ENCODE measurements at places on chromosomes 3 and 15.
A peak's percentile ranks its signal among the peaks of the same experiment; 100 is the strongest.

- DNase-seq, result no peak
Observed at GRCh38 chr15:35305031-35305550, 220.0 kb upstream of the NANOGP8 start.

DNA sequence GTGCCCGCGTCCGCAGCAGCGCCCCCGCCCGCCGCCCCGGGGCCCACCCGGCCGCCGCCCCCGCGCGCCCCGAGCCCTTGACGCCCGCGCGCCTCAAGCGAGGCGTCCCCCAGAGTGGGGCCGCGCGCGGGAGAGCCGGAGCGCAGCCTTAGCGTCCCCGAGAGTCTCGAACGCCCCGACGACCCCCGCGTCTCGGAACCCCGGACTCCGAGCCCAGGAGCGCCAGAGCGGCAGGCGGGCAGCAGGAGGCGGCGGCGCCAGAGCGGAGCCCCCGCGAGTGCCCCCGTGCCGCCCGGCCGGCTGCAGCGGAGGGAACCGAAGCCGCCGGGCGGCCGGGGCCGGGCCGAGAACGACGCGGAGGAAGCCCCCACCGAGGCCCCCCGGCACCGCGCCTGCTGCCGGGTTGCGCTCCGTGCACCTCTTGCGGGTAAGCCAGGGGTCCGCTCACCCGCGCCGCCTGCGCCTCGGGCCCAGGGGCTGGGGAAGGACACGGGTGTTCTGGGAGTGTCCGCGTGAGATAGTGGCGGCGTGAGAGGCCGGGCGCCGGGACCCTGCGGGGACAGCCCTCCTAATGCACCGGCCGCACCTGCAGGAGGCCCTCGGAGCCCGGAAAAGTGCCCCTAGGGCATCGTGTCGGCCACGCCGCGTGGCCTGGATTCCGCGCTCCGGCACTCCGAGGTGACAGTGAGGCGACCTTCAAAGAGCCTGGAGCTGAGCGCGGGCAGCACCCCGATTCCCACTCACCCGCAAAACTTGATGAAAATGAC is 52.0 kb upstream of the ULK4 start:
- peak; percentile 38 for DNase-seq

- DNase-seq, result no peak
Observed at GRCh38 chr15:37682304-37682703, 252.1 kb upstream of the TMCO5A start.

- no peak for DNase-seq
Observed at GRCh38 chr3:65443739-65444446, 594.8 kb downstream of the MAGI1 start.

DNA sequence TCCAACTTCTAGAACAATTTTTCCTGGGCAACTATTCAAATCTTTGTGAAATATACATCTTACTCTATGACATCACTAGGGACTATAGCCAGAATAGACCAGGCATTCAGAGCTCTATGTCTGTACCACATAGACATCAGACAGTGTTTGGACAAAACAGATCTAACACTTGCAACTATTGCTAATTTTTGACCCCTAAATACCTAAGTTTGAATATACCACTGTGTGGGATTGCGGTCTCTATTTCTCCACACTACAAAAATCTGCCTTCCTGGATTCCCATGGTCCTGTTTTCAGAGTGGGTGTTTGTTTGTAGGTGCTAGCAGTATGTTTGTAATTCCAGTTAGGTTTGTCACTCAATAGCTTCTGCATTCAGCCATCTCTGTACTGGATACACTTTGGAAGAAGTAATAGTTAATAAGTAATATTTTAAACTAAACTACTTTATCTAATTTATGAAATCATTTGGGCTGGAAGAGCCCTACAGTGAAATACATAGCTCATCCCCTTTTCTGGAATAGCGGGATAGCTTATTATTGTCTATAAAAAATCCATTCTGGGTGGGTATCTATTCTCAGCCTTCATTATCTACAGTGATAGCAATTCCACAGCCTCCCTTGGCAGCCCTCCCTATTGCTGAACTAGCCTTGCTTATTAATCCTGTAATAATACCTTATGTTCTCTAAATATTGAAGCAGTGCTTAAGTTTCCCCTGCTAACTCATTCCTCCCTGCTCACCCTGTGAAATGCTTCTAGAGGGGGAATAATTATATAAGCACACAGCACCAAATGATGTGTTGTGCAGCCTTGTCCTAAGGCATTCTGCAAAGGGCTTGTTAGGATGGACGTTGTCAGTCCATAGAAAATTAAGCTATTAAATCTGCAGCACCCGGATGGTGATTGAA is 49.4 kb downstream of the RBMS3 start:
- DNase-seq, result no peak

DNA sequence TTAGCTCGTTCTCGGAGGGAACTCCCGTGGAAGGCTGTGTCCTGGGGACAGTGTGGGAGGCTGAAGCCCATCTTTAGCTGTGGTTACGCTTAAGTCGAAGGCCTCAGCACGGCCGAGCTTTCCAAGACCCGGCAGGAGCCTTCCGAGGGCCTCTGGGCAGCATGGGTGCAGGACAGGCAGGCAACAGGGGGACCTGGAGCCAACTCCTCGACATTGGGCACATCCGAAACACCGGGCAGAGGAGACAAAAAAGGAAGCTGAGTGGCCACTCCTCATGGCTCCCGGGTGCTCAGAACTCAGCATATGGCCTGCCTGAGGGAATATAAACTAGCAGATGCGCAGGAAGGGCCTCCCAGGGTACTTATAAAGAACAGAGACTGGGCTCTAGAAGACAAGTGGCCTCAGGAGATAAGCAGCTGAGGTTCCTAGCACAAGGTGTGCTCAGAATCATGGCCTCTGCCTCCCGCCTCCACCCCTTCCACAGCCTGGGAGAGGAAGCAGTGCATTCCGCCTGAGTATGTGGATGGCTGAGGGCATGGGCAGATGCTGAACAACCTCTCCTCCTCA is 34.1 kb downstream of the ABTB1 start:
- DNase-seq, result no peak

Data from suppressor macrophage treated with lipopolysaccharide for 1 hour (primary cell).